ENCODE measurements at places on chromosomes 7 and 10. TPM values are rescaled to one million over a fixed set of nuclear protein-coding genes. Genes with fewer than 3 reads are reported as not detected.

DNA sequence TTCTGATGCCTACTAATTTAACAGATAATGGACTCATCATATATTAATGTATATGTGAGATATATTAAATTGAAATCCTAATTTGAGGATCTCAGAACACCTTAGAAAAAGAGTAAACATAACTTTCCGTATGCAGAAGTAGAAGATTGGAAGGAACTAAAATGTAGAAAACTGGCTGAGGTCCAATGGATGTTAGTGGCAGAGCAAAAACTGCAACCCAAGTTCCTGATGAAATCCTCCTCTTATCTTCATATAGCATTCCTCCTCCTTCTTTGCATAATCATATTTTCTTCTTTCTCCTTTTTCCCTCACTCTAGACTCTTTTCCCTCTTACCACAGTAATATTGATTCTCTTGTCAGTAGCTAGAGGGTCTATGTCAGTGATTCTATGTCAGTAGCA lies 6.0 kb downstream of the INA start:
- no peak overlapping the region for H3K27ac ChIP-seq
- H3K27me3 ChIP-seq = peaks cover 74% of the 10 kb centered on the region
- no peak overlapping the region for H3K4me3 ChIP-seq

GRCh38 chr7:48110868-48111267 lies 21.8 kb downstream of the UPP1 start:
- no peak overlapping the region for H3K4me3 ChIP-seq
- no peak overlapping the region for H3K27ac ChIP-seq
- no peaks in the 10 kb centered on the region for H3K27me3 ChIP-seq

Gene ASZ1
- total RNA-seq = not detected

DNA sequence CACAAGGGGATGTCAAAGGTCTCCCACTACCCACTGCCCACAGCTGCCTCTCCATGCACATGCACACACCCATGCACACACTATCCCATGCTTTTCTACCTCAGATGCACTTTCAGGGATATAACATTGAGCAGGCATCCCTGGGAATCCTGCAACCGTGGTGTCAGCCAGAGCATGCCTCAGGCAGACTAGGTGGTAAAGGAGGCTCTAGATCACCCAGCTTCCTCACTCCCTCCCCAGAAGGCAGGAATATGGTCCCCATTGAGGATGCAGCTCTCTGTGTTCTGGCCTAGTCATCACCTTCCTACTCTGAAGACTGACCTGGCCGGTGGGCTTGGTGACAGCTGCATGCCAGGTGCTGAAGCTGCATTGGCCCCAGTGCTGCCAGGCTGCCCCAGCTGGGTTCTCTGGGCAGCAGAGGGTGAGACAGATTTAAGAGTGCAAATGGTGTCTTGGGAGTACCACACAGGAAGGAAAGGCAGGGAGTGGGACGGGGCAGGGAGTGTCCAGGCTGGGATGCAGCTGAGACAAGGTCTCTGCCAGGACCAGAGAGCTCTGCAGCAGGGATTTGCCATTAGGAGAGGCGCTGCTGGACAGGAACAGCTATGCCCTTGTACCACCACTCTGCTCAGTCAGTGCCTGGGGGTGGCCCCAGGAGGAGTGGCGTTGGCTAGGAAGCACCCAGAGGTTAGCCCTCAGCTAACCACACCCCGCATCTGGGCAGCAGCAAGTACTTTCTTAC lies 53.4 kb upstream of the GDF10 start:
- H3K36me3 ChIP-seq = no peaks in the 10 kb centered on the region
- no peak for DNase-seq
- H3K27ac ChIP-seq = no peak overlapping the region
- H3K4me3 ChIP-seq = no peak overlapping the region
- no peaks in the 10 kb centered on the region for H3K4me1 ChIP-seq

DNA sequence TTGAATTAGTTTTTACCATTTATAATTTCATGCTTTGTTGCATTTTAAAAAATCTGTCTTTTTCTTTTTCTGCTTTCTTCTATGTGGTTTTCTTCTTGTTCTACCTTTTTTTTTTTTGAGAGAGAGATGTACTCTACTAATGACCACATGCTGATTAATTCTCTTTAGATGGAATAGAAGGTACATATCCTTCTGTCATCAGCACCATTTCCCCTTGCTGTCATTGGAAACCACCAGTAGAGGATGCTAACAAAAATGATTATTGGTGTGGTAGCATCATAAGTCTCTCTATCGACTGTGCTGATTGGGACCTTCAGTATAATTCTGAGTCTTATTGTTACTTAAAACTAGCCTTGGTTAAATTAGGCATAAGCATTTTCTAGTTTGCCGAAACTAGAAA lies 3.6 kb downstream of the ZEB1 start:
- H3K27ac ChIP-seq = no peak overlapping the region
- no peak for DNase-seq
- H3K4me1 ChIP-seq = peaks cover 12% of the 10 kb centered on the region
- no peaks in the 10 kb centered on the region for H3K27me3 ChIP-seq

Gene PIK3CG
- total RNA-seq = not detected
